DMS79 (cell line): ENCODE measurements at places on chromosomes 12 and 14.

- DNase-seq, result no peak
Measured at GRCh38 chr12:59185295-59185694, 265.0 kb upstream of the LRIG3 start.

DNA sequence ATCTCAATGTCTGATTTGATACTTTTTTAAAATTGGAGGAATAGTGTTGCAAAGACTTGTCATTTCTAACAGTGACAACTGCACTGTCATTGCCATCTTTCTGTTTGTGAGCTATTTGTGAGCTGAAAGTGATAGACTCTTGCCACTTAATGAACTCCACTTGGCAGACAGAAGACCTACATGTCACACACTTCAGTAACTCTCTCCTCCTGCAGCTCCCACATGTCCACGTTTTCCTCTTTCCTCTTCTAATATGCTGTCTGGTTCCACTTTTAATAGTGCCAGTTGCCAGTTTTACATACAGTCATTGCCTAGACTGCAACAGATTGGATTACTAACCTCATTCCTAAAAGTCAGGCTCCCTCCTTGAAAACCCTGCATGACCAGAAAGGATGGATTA is 121.5 kb downstream of the CAPZA3 start:
- DNase-seq, result no peak

DNA sequence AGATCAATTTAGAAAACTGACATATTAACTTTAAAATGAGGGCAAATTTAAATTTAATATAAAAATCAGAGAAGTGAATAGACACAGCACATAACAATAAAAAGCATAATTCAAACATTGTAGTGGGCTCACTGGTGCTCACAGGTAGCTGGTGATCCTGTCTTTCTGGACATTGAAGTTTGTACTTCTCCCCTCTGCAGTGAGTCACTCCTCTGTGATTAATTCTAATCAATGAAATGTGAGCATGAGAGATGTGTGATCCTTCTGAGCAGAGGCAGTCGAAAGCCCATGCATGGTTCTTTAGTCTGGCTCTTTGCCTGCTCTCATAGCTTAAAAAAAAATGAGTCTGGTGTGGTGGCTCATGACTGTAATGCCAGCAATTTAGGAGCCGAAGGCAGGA is 59.0 kb upstream of the RERGL start:
- no peak for DNase-seq

DNA sequence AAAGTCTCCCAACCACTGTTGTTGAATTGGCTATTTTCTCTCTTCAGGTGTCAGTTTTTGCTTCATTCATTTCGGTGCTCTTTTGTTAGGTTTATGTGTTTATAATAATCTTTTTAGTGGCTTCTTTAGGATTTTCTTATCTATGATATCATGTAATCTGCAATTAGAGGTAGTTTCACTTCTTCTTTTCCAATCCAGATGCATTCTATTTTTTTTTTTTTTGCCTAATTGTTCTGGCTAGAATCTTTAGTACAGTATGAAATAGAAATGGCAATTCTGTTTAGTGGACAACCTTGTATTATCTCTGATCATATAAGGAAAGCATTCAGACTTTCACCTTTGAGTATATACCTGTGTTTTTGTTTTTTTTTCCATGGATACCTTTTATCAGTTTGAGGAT is 17.4 kb downstream of the CNOT2 start:
- no peak for DNase-seq

GRCh38 chr14:103928011-103928890 is at the start of gene TDRD9:
Gene TDRD9, plus strand, starts transcription at chr14:103928456. Its CDS starts 54 bp downstream, at chr14:103928510.
- no peak for DNase-seq

DNA sequence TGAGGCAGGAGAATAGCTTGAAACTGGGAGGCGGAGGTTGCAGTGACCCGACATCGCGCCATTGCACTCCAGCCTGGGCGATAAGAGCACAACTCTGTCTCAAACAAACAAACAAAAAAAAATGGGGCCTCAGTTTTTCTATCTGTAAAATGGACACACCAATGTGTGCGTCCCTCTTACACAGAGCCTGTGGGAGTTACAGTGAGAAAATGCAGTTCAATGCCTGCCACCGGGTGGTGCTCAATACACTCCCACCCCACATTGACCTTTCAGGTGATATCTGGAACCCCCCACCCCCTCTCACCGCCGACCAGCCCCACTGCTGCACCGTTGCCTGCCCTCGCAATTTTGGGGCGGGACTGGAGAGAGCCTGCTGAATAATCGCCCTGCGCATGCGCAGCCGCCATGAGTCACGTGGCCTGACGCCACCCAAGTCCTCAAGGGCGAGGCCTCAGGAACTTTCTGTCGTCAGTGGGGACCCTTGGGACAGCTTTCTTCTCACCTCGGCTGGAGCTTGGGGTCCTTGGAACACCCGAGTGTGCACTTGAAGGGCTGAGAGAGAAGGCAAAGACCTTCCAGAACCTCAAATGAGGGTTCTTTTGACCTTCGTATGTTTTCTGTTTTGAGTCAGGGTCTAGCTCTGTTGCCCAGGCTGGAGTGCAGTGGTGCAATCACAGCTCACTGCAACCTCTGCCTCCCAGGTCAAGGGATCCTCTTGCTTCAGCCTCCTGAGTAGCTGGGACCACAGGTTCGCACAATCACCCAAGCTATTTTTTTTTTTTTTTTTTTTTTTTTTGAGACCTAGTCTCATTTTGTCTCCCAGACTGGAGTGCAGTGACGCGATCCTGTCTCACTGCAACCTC is 14.6 kb upstream of the CABP1 start:
- no peak for DNase-seq

- no peak for DNase-seq
Measured at GRCh38 chr12:65464930-65465329, 186.4 kb downstream of the MSRB3 start.

DNA sequence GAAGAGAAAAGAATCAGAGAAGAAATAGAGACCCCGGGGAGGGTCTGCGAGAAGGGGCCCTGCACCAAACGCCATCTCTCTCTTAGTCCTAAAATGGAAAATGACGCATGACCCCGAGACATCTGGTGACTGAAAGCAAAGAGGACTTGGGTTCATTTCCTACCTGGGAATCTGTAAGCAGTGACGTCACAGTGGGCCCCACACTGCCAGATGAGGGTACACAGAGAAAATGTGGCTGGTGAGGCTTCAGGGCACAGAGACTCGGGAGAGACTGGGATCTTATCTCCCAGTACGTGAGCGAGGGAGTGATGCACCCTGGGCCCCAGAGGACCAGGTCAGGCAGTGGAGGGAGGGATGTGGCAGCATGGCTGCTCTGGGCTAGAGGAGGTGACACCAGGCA is 288.1 kb upstream of the SFSWAP start:
- DNase-seq, result no peak

DNA sequence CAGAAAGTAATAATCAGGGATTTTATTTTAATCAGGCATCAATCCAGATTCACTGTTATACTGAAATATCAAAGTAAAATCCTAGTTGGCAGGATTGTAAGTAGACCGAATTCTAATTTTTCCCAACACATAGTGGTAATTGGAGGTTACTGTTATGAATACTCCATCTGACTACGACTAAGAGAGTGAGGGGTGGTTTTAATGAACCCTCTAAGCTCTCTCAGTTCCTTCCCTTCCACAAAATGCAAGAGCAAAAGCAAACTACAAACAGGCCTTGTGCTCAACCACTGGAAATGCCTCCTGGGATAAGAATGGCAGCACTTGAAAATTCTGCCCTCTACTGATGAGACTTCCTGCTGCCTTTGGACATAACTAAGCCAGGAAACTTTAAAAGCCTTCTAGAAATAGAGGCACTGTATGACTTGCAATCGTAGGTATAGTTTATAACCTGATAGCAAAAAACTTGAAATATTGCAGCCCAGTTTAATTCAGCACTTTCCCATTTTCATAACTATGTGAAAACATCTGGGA is 184.8 kb downstream of the SLC16A7 start:
- DNase-seq, result no peak

DNA sequence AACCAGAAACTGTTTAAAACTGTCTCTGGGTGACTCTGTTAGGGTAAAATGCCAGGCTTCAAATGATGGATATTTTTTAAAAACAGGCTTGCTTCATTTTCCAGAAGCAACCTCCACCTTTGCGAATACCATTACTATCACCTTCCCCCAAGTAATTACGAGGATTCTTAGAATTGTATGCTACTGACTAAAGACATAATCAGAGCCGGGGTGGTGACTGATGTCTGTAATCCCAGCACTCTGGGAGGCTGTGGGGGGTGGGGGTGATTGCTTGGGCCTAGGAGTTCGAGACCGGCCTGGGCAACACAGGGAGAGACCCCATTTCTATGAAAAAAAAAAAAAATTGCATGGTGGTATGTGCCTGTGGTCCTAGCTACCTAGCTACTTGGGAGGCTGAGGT is 38.3 kb downstream of the FGD6 start:
- no peak for DNase-seq

DNA sequence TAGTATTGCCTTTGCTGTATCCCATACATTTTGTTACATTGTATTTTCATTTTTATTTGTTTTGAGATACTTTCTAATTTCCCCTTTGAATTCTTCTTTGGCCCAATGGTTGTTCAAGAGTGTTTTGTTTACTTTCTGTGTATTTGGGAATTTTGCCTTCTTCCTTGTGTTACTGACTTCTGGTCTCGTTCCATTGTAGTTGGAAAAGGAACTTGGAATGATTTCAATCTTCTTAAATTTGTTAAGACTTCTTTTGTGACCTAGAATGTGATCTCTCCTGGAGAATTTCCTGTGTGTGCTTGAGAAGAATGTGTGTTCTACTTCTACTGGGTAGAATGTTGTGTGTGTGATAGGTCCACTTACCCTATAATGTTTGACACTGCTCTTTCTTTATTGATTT is 304.4 kb upstream of the RTL1 start:
- no peak for DNase-seq

- no peak for DNase-seq
Measured at GRCh38 chr14:89899917-89900663, 54.4 kb downstream of the EFCAB11 start.

- no peak for DNase-seq
Measured at GRCh38 chr12:91230841-91231240, 48.2 kb upstream of the DCN start.

- DNase-seq, result no peak
Measured at GRCh38 chr12:68331500-68331868, 678 bp downstream of the MDM1 start.
